Stimulated activated CD4-positive, alpha-beta T cell treated with anti-CD3 and anti-CD28 coated beads, Interleukin-2, amount 100 ng/mL, for 4 hours (primary cell): ENCODE measurements at places on chromosomes 13 and 19.

- DNase-seq, result no peak
These were observed 863.6 kb upstream of the MIR17HG start for GRCh38 chr13:90483906-90484305.

DNA sequence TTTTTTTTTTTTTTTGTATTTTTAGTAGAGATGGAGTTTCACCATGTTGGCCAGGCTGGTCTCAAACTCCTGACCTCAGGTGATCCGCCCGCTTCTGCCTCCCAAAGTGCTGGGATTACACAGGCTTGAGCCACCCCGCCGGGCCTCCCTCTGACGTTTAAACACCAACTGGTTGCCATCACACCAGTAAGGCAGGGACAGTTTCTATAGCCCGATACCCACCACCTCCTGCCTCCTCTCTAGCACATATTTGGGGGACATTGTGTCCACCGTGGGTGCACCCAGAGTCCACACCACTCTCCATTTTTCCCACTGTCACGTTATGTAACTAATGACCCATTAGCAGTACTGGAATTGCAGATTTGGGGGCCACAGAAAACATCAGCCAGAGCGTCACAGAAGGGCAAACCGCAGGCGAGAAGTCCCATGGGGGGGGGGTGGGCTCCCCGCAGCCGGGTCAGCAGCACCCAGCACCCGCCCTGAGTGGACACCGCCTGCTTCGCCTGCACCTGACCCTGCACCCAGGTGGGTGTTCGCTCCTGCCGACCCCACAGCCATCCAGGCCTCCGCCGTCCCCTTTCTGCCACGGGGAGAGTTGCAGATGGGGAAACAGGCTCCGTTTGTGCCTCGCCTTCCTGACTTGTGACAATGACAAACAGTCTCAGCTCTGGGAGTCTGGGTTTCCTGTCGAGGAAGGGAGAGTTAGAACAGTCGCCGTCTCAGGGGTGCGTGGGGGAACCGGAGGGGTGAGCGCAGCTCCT lies 3.6 kb downstream of the ONECUT3 start:
- DNase-seq, result no peak

- DNase-seq, result no peak
These were observed 615.8 kb downstream of the DIAPH3 start for GRCh38 chr13:59547950-59548349.

- DNase-seq, result no peak
These were observed 152.4 kb downstream of the TEX29 start for GRCh38 chr13:111472559-111473460.

DNA sequence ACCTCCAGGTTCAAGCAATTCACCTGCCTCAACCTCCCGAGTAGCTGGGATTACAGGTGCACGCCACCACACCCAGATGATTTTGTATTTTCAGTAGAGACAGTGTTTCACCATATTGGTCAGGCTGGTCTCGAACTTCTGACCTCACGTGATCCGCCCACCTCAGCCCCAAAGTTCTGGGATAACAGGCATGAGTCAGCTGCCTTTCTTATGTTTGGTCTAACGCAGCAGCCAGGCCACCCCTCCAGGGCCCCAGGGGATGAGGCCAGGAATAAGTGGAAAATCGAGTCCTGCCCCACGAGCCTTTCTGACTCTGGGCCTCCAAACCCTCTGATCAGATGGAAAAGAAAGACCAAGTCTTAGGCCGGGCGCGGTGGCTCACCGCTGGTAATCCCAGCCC lies 44.5 kb downstream of the CERS4 start:
- DNase-seq, result no peak

- no peak for DNase-seq
These were observed 825 bp downstream of the GMIP start for GRCh38 chr19:19642506-19643157.
